Cortex of kidney (tissue), 1 donor: ENCODE measurements at places on chromosomes 12 and 14.

- no peak for DNase-seq
These were observed 238.4 kb upstream of the NOS1 start for GRCh38 chr12:117599849-117600248.

GRCh38 chr12:26187014-26187798 is 8.2 kb upstream of the SSPN start:
- no peak for DNase-seq

- DNase-seq = no peak
These were observed 4.1 kb downstream of the TPH2 start for GRCh38 chr12:71942703-71943102.

DNA sequence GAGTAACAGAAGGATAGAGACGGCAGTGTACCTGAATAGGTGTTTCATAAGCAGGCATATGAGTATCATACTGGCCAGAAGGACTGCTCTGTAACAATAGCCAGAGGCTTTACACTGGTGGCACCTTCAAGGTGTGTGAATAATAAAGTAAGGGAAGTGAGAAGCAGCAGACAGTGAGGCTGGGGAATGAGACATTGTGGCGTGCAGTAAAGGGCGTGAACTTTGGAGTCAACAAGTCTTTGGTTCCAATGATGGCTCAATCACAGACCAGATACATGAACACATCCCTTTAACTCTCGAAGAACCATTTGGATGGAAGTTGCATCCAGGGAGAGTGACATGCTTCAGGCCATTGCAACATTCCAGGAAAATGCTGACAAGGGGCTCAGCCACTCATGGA is 32.0 kb upstream of the CCND2 start:
- DNase-seq = no peak

DNA sequence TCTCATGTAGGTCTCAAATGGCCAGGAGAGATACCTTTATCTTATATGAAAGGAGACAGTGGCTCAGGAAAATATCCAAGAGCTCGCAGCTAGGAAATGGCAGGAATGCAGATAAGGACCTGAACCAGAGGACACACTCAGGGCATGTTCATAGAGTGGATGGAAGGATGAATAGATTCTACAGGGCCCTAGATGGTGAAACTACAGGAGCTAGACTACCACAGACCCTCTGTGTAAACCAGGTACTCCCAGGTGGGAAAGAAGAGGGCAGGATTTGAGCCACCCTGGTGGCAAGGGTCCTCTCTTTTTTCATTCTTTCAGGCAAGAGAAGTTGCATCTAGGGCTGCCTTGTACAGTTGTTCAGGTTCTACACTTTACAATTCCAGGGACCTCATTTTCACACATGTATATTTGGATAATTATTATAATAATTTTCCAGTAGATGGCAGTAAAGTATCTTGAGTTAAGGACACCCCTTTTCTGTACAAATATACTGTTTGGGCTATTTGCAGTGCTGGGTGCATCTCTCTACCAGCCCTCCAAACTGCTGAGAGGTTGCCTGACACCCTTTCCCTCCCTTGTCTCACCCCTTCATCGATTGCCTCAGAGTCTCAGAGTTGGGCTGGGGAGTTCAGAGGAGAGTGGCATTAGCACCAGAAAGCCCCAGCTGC is 10.5 kb upstream of the ZDHHC22 start:
- no peak for DNase-seq

DNA sequence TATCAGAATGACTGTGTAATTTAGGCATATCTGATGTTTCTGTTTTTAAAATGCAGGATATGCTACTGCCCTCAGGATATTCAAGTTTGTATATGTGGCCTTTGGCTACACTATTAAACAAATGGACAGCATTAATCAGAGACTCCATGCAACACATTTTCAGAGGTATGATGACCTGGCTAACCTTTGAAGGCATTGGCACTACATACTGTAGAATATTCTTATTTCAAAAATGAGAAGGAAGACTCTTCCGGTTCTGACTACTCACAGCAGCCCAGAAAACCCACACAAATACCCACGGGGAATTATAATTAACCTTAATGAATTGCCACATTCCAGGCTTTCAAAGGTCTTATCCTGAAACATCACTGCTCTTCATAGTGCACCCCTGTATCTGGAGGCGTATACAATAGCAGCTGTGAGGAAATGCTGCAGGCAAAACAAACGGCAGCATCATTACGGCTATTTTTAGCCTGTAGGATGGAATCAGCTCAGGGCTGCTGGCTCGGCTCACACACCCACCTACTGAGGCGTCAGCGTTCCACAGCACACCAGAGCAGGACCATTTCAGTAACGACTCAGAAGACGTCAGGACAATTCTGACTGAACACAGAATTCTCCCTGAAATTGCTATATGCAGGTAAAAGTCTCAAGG is 648.5 kb downstream of the RPS29 start:
- DNase-seq = no peak

GRCh38 chr12:51777457-51777856 is 71.1 kb downstream of the FIGNL2 start:
- no peak for DNase-seq

DNA sequence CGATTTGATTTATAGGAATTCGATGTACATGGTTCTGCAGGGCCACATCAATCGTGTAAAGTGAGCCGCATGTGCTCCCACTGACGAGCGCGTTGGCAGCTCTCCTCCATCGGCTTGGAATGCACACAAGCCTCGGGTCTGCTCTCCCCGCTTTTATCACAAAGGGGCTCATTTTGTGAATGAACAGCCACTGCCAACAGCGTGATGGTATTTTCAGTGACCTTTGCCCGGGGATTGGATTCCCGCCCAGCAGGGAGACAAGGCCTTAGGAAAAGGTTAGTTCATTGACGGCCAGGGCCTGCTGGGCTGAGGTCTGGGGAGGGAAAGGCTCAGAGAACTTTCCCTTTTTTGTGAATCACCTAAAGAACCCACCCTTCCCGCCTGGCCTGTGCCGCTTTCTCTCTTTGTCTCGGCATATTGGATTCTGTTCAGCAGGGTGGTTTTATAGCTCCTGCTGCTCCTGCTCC is 232.1 kb downstream of the MSRB3 start:
- DNase-seq = no peak

DNA sequence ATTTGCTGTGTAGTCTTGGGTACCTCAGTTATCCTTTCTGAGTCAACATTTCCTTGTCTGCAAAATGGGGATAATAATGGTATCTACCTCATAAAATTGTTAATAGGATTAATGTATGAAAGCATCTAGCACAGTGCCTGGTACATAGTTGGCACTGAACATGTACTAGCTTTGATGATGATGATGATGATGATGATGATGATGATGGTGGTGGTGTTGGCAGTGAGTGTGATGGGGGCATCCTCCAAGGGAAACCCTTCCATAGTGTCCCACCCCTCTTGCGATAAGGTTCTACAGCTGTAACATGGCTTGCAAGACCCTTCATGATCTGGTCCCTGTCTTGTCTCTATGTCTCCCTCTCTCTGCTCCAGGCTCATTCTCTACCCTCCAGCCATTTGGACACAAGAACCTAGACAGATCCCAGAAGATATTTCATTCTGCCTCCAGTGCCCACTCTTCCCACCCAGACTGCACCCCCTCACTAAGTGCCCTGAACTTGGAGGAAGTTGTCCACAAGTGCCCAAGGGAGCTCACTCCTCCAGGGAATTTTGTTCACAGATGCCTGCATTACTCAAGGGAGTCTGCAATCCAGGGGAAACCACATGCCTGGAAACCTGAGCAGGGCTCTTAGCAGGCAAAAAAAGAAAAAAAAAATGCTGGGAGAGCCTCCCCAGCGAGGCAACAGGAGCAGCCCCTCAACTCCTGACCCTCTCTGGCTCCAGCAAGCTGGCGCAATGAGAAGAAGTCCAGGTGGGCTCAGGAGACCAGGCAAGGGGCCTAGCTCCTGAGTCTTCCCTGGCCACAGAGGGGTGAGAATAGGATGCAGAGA is 10.1 kb upstream of the BDKRB1 start:
- no peak for DNase-seq

GRCh38 chr12:27178723-27179399 is 65.2 kb upstream of the STK38L start:
- DNase-seq = no peak

GRCh38 chr12:115611477-115611876 is 666.0 kb downstream of the MED13L start:
- no peak for DNase-seq

- DNase-seq = no peak
These were observed 10.9 kb downstream of the PLEKHD1 start for GRCh38 chr14:69495341-69495921.

DNA sequence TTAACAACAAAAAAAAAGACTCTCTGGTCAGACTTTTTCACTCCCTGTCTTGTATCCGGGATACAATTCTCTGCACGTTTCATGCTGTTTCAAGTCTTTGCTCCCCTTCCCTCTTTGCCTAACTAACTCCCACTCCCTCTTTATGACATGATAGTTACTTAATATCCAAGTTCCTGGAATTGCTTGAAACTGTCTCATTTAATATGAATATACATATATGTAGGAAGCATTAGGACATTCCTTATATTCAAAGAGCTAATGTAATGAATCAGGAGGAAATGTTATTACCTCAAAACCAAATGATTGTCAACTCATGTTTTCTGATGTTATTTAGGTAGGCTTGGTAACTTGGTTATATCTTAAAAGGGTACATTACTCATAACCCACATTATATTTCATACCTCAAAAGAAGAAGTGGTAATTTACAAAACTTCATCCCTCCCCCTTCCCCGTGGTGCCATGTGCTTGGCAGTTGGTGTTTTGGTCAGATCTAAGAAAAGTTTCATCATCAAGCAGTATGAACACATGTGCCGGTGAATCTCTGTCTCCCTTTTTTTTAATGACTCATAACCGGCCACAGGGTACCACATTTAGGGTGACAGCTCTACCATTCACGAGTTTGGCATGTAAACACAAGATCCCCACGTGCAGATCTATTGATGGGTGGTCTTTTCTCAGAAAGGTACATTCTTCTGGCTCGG is 56.5 kb downstream of the HCAR2 start:
- no peak for DNase-seq

DNA sequence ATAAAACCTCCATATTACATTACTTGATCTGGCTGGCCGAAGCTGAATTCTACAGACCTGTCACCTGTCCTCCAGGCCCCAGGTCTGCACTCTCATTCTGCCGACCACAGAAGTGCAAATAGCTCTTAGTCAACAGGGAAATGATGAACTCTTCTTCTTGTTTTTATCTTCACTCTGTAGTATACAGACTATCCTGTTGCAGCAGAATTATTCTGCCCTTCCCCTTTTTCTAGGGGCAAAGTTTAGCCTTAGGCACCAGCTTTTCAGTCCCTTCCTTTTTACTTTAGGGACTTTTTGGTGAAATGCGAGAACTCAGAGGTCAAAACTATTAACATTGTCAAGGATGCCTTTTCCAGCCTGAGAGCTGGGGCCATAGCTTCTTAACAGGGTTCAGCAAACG is 229.6 kb upstream of the EGLN3 start:
- DNase-seq = no peak

- DNase-seq = no peak
These were observed 5.3 kb upstream of the GDF11 start for GRCh38 chr12:55737581-55738122.

DNA sequence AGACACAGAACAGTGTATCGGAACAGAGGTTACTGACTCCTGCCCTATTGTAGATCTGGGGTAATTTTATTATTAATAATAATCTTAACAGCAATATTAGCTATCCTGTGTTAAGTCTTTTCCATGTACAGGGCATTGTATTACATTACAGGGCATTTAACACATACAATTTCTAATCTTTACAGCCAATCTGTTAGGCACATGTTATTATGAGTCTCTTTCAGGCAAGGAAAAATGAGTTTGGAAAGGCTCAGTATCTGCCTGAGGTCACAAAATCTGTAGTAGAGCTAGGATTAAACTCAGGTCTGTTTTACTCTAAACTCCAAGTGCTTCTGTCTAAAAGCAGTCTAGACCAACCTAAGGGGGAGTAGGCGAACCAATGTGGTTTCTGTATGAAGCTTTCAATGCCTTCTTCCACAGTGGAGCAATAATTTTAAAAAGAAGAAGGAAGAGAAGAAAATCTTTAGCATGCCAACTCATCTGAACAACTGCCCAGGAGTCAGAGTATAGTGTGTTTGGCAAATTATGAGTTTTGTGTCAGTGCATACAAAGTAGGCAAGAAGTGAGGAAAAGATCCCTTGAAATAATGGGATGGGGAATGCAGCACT is 192.6 kb downstream of the CHST11 start:
- DNase-seq = no peak

DNA sequence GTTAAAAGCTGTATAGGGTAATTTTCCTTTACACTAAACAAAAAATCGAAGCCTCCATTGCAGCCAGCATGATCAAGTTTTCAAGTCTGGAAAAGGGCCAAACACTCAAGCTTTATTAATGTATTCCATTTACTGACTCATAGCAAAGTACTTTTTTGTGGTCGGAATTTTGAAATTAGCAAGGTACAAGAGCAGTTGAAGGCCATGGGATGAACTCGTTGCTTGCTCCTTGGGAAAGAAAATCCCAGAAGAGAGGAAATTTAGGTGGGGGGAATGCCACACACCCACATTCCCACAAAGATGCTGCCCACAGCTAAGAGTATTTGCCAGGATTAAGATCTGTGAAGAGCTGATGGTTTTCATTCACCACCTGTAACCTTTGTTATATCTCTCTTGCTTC is 333.7 kb downstream of the EGLN3 start:
- DNase-seq = no peak
